NCI-H187 (cell line): ENCODE measurements at places on chromosomes 4 and X.

- DNase-seq = peak; percentile 8
Observed at GRCh38 chrX:17616936-17617335, 120.4 kb upstream of the SCML1 start.

DNA sequence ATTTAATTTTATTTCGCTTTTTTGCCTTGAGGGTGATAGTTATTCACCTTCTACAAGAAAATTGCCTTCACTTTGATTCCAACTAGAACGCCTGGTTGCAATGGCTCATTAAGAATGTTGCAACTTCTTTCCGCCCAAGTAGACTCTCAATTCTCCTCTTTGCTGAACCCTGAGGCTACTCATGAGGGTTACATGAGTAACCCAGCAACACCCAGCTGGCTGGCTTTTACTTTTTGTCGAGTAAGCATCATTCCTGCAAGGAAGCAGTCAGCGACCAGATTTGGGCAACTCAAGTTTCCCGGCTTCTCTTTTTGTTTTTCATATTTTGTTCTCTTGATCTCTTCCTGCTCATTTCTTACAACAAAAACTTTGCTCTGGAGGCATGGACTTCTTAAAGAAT lies 495.4 kb downstream of the PACRGL start:
- no peak for DNase-seq

DNA sequence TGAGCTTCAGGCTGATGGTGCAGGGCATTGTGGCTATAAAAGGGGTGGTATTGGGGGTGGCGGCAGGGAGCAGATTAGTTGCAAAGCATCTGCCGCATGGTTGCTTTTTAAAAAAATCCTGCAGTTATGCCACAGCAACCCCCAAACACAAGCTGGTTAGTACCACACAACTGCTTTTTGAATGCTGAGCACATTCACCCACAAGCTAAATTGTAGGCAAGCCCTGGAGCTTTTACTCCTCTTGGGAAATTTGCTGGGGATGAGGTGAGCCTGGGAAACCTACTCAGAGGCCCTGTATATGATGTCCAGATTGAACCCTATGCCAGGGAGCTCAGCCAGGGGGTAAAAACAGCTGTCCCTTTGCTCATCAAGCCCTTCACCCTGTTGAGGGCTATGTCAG lies 33.8 kb upstream of the TRIM2 start:
- no peak for DNase-seq

- no peak for DNase-seq
Observed at GRCh38 chrX:139538907-139539790, 8.6 kb downstream of the F9 start.

- DNase-seq = no peak
Observed at GRCh38 chr4:169098532-169098931, 88.5 kb upstream of the CBR4 start.

- no peak for DNase-seq
Observed at GRCh38 chr4:98314791-98315565, 53.8 kb downstream of the RAP1GDS1 start.

- DNase-seq = no peak
Observed at GRCh38 chr4:121594796-121595526, 101.8 kb downstream of the ANXA5 start.

DNA sequence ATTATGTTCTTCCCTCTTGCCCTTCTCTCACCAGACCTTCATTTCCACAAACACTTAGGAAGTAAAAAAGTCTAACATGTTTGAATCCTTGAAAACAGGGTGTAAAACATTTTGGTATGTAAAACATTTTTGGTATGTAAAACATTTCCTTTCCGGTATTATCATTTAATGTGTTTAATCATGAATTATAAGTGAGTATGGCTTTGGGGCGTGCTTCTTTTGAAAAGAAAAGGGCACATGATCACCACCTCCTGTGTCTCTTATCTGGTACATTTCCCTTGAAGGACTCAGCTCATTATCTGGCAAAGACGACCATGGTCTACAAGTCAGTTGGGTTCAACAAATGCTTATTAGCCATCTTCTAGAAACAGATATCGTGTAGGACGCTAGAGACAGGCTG lies 283.6 kb downstream of the FRMPD4 start:
- DNase-seq = no peak

- no peak for DNase-seq
Observed at GRCh38 chrX:136168929-136169735, 21.8 kb downstream of the FHL1 start.

- DNase-seq = no peak
Observed at GRCh38 chr4:110224812-110225211, 26.4 kb upstream of the ELOVL6 start.

DNA sequence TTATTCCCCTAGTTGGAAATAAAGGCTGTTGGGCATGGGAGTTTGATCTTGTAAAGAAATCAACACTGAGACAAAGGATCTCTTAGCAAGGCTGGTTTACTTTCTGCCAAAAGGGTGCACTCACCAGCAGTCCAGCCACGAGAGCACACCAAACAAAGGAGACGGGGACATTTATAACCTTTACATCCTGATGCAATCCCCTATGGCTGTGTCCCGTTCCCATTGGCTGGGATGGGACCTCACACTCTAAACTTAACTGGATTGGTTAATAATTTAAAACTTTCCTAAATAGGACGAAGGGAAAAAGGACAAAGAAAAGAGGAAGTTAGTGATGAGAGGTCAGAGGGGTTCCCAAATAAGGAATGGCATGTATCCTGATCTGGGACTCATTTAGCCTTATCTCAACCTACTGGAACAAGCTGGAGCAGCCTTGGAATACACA lies 17.9 kb downstream of the METAP1 start:
- DNase-seq = no peak

- DNase-seq = no peak
Observed at GRCh38 chr4:13212936-13213335, 271.2 kb downstream of the RAB28 start.

- no peak for DNase-seq
Observed at GRCh38 chr4:56330691-56331090, 56.6 kb downstream of the AASDH start.

- no peak for DNase-seq
Observed at GRCh38 chr4:155891058-155891457, 12.4 kb upstream of the TDO2 start.

DNA sequence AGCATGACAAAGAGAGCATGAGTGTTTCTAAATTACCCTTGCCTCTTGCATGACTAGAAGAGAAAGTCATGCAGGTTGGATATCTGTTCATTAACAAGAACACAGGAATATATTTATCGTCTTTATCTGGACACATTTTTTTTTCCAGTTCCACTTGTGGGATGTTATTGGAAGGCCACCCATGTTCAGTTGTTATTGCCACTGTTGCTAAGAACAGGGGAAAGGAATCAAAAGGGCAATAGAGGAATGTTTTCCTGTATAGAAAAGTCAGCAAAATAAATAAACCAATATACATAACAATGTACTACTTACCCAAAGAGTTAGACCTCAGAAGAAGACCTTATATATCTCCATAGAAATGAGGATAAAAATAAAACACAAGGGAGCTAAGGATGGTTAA lies 270.1 kb downstream of the QDPR start:
- DNase-seq = no peak

GRCh38 chr4:81405900-81406401 lies 65.8 kb downstream of the RASGEF1B start:
- peak; percentile 87 for DNase-seq

DNA sequence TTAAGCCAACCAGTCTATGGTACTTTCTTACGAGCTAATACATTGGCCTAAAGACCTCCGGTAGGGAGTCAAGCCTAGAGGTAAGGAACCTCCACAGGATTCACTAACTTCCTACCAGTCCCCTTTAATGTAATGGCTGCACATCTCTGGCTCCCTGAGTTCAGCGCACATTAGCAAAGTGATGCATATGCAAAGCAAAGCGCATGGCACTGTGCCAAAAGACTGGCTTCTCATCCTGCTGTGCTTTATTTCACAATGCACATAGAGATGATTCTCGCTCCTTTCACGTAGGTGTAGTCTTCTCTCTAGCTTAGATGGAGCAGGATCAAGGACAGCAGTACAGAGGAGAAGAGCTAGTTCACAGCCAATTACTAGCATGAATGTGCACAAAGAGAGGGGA lies 14.6 kb upstream of the CLTRN start:
- no peak for DNase-seq

DNA sequence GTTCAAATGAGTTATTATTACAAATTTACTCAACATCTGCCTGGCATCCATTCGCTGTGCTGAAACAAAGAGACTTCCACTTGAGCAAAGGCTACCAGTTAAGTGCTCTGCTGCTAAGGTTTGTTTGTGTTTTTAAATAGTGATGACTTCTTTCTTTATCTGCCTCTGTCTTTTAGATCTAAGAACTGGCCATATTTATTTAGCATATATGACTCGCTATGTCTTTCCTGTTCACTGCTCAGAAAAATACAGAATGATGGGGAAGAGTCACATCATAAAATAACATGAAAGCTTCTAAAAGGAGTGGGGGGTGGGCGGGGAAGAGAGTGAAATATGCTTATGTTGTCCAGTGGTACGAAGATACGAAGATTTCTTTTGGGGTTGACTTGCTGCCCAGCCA lies 322.2 kb downstream of the GPAT3 start:
- no peak for DNase-seq

GRCh38 chr4:39285111-39285795 lies 80.9 kb downstream of the RFC1 start:
- DNase-seq = no peak

GRCh38 chrX:153557618-153558355 lies 40.3 kb downstream of the ATP2B3 start:
- no peak for DNase-seq

DNA sequence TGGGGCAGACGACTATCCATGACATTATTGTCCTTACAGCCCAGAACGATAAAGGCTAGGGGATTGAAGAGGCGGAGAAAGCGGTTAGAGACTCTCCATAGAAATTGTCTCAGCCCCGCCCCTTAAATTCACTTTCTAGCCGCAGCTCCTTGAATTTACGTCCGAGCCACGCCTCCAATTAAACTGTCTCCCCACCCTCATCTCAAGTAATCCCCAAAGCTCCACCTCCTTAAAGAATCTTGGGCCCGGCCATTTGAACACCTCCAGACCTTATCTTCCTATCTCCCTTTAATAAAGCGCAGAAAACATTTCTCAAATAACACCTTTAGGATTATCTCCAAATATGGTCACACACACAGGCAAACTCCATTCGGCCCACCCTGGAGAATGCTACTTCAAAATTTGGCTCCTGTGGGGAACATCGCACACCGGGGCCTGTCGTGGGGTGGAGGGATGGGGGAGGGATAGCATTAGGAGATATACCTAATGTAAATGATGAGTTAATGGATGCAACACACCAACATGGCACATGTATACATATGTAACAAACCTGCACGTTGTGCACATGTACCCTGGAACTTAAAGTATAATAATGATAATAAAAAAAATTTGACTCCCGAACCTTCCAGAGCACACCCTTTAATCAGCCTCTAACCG lies 7.2 kb upstream of the MAGIX start:
- DNase-seq = no peak

DNA sequence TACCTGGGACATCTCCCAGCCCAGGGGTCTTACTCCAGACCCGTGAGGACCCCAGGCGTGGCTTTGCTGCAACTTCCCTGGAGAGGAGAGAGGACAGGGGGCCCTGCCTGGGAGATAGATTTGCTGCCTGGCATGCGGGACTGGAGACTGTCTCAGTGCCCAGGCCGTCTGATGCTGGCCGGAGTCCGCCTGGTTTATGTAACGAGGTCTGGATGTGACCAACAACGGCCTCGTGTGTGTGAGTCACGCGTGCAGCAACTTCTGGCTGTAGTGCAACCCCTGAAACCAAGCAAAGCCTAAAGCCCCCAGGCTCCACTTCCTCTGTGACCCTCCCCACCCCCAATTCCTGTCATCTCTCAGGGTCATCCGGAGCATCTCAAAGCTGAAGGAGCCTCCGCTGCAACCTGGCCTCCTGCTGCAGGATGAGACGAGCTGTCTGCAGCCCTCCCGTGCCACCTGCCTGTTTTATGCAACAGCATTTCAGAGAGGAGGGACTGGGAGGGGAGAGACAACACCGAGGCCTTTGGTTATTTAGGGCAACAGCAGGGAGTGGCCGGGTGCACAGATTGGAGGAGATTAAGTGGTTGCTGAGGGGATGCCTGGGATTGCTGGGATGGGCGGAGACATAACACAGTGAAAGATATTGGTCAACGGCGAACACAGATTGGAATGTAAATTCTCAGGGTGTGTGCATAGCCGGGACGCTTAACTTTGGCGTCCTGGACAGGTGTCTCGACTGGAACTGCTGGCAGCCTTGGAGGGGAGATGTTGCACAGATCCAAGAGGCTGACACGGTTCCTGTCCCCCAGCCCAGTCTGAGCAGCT lies 16.0 kb downstream of the XG start:
- DNase-seq = no peak

DNA sequence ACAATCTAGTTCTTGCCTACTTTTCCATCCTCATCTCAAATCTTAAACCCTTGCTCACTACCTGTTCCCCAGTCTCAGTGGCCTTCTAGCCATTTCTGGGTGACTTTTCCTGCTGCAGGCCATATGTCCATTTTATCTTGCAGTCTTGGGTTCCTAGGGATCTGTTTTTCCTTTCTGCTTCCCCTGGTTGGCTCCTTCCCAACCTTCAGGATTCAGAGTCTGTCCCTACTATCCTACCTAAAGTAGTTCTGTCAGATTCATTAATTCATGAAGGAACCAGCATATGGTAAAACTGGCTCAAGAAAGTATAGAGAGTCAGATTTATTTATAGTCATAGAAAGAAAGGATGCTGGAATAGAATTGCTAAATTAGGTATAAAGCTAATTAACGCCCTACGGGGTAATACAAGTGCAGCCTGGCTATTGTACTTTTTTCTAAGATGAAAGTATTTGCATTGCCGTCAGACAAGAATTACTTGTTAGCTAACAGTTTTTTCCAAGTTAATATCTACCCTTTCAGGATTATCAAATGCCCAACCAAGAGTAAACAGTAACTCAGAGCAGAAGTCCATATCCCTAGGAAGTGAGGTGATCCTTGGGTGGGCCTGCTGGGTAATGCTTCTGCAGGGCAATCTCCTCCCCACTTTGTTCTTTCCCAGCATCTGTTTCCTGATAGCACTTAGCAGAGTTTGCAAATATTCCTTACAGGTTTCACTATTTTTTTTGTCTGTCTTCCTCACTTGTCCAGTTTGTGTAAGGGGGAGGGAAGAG lies 63.6 kb downstream of the REPS2 start:
- DNase-seq = no peak

- no peak for DNase-seq
Observed at GRCh38 chr4:54096295-54096962, 3.5 kb upstream of the GSX2 start.
